ENCODE measurements at places on chromosomes 5 and 9.

GRCh38 chr9:99414321-99414720, 192.2 kb downstream of the SEC61B start:
- DNase-seq = no peak

DNA sequence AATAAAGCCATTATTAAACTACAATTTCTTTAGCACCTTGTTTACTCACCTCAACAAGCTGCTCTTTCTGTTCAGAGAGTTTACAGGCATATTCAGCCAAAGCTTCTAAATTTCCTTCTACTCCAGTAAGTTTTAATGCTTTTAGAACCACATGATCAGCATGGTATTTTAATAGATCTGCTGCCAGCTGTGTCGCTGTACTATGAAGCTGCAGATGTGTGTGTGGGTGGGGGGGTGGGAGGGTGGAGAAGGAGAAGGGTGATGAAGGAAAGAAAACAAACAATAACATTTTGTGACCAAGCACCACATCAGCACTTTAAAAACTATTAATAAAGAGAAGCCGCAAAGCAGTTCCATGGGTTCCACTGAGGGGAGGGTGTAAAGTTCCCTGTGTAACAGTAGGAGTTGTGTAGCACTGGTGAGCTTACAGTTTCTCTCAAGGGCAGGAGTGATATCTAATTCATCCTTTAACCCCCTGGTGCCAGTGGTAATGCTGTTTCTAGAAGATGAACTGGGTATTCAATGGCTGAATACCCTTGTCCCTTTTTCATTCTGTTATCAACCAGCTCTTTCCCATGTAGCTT, 38.5 kb downstream of the ABITRAM start:
- no peak for DNase-seq

GRCh38 chr5:136424835-136425584, 59.7 kb upstream of the TRPC7 start:
- peak; percentile 68 for DNase-seq

DNA sequence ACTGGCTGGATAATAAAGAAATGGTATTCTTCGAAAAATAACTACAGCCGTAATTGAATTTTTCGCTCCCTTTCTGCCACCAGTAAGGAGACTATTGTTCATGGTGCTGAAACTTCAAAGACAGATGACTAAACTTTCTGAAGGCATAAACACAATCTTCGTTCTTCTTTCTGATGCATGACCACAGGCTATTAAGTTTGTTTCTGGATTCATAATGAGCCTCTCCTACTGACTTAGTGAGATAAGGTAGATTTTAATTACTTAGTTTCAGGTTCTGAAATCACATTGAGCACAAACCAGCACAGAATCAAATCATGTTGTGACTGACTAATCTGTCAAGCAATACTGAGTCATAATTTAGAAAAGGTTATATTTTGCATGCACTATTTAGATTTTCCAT, 441.8 kb upstream of the CCNG1 start:
- DNase-seq = no peak

DNA sequence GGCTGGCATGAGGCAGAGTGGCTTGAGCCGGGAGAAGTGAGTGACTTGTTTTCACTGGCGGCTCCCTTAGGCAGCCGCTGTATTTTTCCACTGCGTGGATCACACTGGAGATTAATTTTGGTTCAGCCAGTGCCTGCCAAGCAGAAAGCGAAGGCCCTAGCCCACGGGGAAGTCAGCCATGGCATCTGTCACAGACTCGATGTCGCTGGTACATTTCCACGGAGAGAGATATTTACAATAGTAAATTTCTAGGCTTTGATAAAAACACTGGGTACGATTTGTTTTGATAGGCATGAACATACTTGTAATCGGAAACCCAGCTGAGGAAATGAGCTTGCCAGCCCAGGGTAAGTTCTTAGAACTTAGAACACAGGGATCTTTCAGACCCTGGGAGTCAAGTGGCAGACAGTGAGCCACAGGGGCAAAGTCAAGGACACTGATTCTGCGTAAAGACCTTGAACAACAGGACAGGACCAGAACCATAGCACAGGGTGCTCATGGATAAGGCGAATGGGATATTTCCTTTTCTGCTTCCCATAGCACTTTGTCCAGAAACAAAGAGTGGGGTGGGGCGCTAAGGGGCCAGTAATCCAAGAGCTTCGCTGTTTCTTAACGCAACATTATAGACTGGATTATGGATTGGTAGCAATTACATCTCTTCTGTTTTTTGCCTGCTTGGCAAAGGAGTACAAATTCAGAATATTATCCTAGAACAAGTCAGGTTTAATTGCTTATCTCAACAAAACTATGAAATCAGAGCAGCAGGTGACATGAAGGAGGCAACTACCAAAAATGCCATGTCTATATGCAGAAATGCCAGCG, 4.5 kb downstream of the DUSP1 start:
- no peak for DNase-seq

GRCh38 chr5:88845081-88845697, 37.8 kb downstream of the MEF2C start:
- DNase-seq = peak; percentile 74

DNA sequence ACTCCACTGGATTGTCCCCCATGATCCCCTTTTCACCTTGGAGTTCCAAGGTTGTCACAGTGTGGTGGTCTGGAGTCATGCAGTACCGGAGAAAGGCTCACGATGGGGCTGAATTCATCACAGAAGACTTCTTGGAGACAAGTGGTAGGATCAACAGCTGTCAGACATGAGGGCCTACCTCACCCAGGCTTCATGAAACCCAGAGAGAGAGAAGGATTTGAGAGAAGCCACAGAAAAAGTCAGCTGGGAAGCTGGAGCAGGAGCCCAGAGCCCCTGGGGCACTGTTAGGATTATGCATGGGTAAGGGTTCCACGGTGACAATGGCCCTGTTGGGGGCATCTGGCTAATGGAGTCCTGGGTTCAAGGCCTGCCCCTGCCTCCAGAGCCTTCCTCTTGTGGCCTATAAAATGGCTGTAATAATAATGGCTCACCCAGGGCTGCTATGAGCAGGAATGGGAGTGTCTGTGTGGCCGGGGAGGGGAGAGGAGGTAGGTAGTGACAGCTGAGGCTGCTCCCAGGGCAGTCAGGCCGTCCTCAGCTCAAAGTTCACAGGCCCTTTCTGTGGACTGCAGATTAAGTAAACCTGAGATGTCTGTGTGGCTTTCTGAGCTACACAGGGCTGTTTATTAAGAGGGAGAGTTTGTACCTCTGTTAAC, 910 bp downstream of the TRIM14 start:
- DNase-seq = peak; percentile 67

DNA sequence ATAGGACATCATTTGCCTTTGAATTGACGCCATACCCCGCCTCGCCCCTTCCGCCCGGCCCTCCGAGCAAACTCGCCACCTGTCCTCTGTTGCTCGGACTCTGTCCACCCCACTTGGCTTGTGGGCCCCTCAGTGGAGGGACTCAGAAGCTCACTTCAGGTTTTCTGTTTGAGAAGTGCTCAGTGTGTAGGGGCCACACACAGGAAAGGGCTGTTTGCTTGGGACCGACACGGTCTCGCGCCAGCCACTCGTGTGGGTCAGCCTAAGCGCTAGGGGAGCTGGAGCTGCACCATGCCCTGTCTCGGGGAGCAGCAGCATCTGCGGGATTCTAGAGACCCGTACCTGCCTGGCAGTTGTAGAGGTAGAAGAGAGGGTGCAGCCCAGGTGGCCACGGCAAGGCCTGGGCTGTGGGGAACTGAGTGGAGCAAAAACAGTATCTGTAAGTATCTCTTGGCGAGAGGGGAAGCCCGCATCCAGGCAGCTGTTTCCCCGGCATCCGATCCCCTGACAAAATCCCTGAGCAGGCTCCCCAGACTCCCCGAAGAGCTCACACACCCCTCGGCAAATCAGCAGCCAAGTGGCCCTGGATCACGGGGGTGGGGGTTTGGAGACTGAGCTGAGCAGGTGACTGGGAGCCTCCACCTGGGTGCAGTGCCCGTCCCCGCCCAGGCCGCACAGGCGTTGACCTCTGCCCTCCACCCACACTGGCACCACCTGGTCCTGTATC, 52.2 kb downstream of the COL5A1 start:
- no peak for DNase-seq

DNA sequence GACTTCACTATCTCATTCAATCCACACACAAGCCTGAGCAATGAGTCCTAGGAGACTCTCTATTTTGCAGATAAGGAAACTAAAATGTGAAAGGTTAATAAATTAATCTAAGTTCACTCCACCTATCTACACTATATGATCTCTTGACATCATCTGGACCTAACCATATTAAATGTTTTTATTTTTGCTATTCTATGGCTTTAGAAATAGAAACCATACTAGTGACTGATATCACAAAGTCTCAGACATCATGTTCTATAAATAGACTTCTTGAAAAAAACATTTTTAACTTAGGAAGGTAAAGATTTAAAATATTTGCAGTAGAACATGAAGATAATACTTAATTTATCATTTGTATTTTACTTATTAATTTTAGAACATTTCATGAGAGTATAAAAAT, 9.4 kb upstream of the ADGRV1 start:
- DNase-seq = no peak

GRCh38 chr5:58731641-58732040, 148.8 kb downstream of the RAB3C start:
- no peak for DNase-seq

- DNase-seq = no peak
These were observed 21.2 kb upstream of the LOX start for GRCh38 chr5:122099060-122099790.

DNA sequence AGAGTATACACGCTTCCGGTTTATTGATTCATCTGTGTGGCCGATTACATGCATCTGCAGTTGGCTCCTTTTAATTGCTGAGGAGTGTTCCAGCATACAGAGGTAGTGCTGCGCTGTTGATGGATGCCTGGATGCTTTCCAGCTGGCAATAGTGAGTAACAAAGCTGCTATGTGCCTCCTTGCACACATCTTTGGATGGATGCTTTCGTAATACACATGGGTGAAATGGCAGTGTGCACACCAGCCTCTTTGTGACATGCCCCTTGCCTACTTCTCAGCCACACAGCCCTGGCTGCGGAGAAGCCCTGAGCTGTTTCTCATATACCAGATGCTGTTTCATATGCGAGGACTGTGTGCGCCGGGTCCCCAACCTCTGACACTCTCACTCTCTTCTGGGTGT, 151.0 kb downstream of the GADD45G start:
- no peak for DNase-seq

Measured in activated CD4-positive, alpha-beta T cell treated with anti-CD3 and anti-CD28 coated beads, Interleukin-10, Interleukin-2, amounts not matched to agents 100 ng/mL and 50 ng/mL, durations not matched to agents 16 hours and 8 hours (primary cell).